ENCODE measurements at places on chromosomes 12 and 14. TPM values are rescaled to one million over a fixed set of nuclear protein-coding genes. Genes with fewer than 3 reads are reported as not detected.

The C12orf54 gene
- not detected for total RNA-seq

The ATN1 gene
- 7.3 TPM for total RNA-seq

The HOXC9 gene
- 4.2 TPM for total RNA-seq

The CDCA4 gene
- total RNA-seq: 15.1 TPM

The ABCC9 gene
- 111 TPM for total RNA-seq

The PPM1H gene
- total RNA-seq: 4.2 TPM

The ACRBP gene
- total RNA-seq: 1.0 TPM

The STYK1 gene
- not detected for total RNA-seq

The CYP46A1 gene
- total RNA-seq: 2.1 TPM

The ADGRD1 gene
- 7.8 TPM for total RNA-seq

The OR4N2 gene
- not detected for total RNA-seq

The DEGS2 gene
- 0.52 TPM for total RNA-seq

The KRT75 gene
- total RNA-seq: not detected

Data from skeletal muscle tissue (tissue), 5 donors.